ENCODE measurements at places on chromosomes 6 and 20.

GRCh38 chr6:37200085-37200484 is 30.1 kb downstream of the PIM1 start:
- no peaks in the 10 kb centered on the region for H3K4me1 ChIP-seq
- H3K27ac ChIP-seq, result no peak overlapping the region
- H3K4me3 ChIP-seq, result no peak overlapping the region
- no peaks in the 10 kb centered on the region for H3K27me3 ChIP-seq

DNA sequence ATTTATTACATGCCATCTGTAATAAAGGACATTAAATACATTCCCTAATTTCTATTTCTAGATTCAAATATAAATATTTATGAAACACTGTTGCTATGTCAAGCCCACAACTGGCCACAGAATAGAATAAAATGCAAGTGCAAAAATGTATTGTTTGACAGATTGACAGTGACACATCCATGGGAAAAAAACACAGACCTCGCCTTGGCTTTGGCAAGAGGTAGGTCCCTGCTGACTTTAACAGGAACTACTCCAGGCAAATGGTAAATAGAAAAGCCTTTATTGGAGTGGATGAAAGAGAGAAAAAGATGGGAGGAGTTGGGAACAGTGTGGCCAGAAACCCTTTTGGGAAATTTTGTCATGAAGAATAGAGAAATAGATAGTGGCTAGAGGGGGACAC is 622.9 kb downstream of the UTRN start:
- no peaks in the 10 kb centered on the region for H3K4me1 ChIP-seq
- no peak for DNase-seq
- no peaks in the 10 kb centered on the region for H3K36me3 ChIP-seq
- no peak overlapping the region for H3K4me3 ChIP-seq
- no peaks in the 10 kb centered on the region for H3K27me3 ChIP-seq
- no peak overlapping the region for H3K27ac ChIP-seq

- H3K27me3 ChIP-seq, result no peaks in the 10 kb centered on the region
- H3K4me1 ChIP-seq, result no peaks in the 10 kb centered on the region
- DNase-seq, result no peak
Observed at GRCh38 chr6:79801362-79801761, 146.0 kb downstream of the ELOVL4 start.

DNA sequence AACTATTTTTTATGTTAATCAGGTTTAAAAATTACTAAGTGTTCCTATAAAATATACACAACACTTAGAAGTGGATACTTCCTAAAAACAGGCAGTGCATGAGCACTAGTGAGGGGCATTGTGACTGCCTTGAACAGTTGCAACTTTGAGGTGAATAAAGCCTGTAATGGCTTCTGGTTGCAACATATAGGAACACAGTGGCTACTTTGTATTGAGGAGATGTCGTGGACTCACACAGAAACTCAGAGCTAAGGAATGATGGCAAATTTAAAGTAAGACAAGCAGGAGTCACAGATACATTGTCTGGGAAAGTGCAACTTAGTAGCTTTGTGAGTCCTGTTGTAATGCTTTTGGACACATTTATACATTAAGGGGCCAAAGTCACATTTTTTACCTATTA is 861 bp upstream of the HLA-A start:
- peaks cover 5% of the 10 kb centered on the region for H3K36me3 ChIP-seq
- H3K4me1 ChIP-seq, result no peaks in the 10 kb centered on the region
- DNase-seq, result no peak
- H3K27ac ChIP-seq, result no peak overlapping the region
- no peaks in the 10 kb centered on the region for H3K27me3 ChIP-seq
- H3K4me3 ChIP-seq, result no peak overlapping the region

DNA sequence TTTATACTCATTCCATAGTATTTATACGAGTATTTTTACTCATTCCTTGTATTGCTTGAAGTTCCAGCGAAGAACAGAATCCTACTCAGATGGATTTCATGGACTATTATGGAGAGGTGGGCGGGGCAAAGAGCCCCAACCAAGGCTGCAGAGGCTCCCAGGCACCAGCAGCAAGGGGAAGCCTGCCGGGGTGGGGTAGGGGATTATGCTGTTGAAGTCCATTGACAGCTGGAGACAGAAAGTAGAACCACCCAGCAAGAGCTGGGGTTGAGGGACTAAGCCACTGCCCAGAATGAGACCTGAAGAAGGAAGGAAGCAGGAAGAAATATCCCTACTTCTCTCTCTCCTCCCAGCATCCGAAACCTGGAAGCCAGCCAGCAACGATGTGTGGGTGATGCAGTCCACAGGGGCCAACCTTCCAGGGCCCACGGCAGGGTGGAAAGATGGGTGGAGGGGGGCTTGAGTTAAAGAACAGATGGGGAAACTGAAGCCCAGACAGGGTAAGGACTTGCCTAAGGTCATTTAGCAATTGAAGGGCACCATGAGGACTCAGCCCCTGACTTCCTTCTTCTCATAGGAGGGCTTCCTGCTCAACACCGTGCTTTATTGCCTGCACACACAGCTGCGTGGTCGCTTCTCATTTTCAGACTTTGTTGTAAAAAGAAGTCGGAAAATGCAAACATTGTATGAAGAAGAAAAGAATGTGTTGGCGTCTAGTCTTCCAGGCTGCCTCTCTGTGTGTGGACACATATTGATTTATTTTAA is 18.3 kb upstream of the GTSF1L start:
- no peak overlapping the region for H3K27ac ChIP-seq
- no peaks in the 10 kb centered on the region for H3K27me3 ChIP-seq
- no peak overlapping the region for H3K4me3 ChIP-seq
- H3K36me3 ChIP-seq, result no peaks in the 10 kb centered on the region
- DNase-seq, result peak; percentile 46
- H3K4me1 ChIP-seq, result peaks cover 22% of the 10 kb centered on the region

GRCh38 chr6:166911248-166911677 is 45.1 kb downstream of the RNASET2 start:
- H3K27me3 ChIP-seq, result no peaks in the 10 kb centered on the region
- DNase-seq, result no peak
- H3K36me3 ChIP-seq, result no peaks in the 10 kb centered on the region
- no peak overlapping the region for H3K4me3 ChIP-seq

DNA sequence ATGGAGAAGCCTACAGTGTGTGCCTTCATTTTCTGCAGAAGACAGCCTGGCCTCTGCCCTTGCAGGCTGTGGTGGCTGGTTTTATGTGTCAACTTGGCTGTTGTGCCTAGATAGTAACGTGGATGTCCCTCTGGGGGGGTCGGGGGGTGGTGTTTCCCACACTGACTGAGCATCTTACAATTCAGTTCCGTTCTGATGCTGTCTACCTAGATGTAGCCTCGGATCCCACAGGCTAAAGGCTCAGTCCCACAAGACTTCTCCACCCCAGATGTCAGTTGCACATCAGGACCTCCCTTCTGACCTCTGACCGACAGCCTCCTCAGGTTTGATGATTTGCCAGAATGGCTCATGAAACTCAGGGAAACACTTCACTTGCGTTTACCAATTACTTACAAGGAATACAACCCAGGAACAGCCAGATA is 4.4 kb downstream of the PYGB start:
- DNase-seq, result no peak
- no peaks in the 10 kb centered on the region for H3K36me3 ChIP-seq
- no peaks in the 10 kb centered on the region for H3K27me3 ChIP-seq
- H3K4me3 ChIP-seq, result no peak overlapping the region

GRCh38 chr6:127737009-127737486 is 160.1 kb downstream of the C6orf58 start:
- H3K4me3 ChIP-seq, result no peak overlapping the region
- H3K27me3 ChIP-seq, result no peaks in the 10 kb centered on the region
- peak; percentile 68 for DNase-seq
- no peaks in the 10 kb centered on the region for H3K4me1 ChIP-seq

DNA sequence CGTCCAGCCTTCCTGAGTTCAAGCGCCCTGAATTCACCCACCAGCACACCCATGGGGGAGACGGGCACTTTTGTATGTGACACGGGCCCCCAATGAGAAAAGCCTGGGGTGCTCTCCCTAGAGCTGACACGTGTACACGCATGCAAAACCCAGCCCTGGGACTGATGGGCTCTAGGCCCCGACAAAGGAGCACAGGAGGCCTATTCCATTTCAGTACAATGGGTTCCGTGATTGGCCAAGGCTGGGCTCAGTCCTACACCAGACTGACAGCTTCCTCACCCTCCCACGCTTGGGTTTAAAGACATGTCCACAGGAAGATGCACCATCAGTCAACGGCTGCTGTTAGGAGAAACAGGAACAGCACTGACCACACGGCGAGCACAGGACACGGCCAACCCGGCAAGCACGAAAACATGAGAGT is 8.8 kb downstream of the ZBTB46 start:
- no peak for DNase-seq
- H3K36me3 ChIP-seq, result no peaks in the 10 kb centered on the region
- H3K4me1 ChIP-seq, result no peaks in the 10 kb centered on the region
- H3K27ac ChIP-seq, result no peak overlapping the region
- no peaks in the 10 kb centered on the region for H3K27me3 ChIP-seq
- no peak overlapping the region for H3K4me3 ChIP-seq

DNA sequence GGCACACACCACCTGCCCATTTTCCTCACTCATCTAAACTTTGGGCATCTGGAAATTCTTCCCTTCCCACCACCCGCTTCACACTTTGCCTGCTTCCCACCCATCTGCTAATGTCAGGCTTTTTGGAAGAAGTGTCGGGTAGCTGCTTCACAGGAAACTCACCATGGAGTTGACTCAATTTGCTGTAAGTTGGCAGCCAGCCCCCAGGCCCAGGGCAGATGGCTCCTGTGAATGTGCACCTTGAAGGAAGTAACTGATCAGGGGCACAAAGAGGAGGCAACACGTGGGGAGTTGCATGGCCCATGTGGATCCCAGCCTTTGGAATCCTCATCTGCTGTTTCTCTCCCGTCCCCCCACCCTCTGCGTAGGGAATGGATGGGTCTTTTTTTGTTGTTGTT is 87.3 kb downstream of the PPP1R14C start:
- H3K36me3 ChIP-seq, result no peaks in the 10 kb centered on the region
- peak; percentile 26 for DNase-seq
- H3K27ac ChIP-seq, result no peak overlapping the region
- peaks cover 2% of the 10 kb centered on the region for H3K4me1 ChIP-seq
- H3K4me3 ChIP-seq, result no peak overlapping the region

DNA sequence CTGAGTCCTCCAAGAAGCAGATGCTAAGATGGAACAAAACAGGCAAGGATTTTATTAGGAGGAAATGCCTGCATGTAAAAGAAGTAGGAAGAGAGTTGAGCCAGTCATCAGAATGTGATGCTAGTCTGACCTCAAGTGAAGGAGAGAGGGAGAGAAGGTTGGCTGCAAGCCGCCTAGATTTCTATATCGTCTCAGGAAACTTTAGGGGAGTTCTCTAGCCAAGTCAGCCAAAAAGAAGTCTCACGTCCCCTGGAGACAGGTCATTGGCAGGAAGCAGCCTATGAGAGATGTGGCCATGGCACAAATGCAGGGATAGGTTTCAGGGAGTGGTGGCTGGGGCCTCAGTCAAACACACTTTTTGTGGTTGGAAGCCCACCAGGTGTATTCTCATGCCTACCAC is 378.0 kb downstream of the CD109 start:
- H3K4me3 ChIP-seq, result no peak overlapping the region
- no peak overlapping the region for H3K27ac ChIP-seq

- no peaks in the 10 kb centered on the region for H3K27me3 ChIP-seq
- H3K4me3 ChIP-seq, result no peak overlapping the region
- H3K36me3 ChIP-seq, result no peaks in the 10 kb centered on the region
- H3K27ac ChIP-seq, result no peak overlapping the region
Observed at GRCh38 chr20:1810926-1811620, 84.1 kb upstream of the SIRPA start.

DNA sequence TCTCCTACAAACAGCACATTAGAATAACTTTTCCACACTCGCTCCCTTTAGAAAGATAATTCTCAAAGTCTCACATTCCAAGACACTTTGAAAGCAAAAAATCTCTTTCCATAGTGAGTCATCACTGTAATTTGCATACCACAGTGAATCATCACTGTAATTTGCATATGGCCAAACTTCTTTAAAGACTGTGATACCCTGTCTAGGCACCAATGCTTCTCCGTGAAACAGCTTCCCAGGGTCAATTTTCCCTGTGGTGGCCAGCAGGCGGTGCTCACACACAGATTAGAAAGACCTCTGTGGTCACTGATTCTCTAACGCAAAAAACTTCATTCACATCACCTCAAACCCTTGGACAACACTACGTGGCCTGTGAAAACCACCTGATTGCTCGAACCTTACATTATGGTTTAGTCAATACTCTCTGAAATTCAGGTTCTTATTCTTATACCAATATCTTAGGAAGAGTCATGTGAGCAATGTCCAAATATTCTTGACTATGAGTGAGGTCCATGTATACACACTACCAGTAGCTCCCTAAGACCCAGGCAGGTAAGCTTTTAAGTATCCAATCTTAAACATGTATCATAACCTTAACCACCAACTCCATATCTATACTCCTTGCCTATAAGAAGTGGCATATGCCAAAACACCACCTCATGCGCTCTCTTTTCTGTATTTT is 78.5 kb upstream of the PHACTR1 start:
- no peaks in the 10 kb centered on the region for H3K27me3 ChIP-seq
- H3K36me3 ChIP-seq, result no peaks in the 10 kb centered on the region
- no peak overlapping the region for H3K4me3 ChIP-seq

DNA sequence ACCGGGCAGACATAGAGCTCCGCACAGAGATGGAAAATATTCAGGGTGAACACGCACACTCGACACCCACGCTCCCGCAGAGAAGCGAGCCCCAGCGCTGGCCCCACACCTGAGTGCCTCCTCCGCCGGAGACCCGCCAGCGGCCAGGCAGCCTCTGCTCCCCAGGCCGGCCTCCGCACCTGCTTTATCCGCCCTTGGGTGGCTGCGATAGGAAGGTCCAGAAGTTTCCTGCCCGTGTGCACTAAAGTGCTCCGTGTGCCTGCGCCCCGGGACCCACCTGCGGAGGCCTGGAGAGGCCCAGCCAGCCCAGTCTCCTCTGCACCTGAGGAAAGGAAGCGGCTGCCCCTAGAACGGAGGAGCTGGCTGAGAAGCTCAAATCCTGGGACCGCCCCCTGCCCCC is 10.8 kb upstream of the FOXC1 start:
- DNase-seq, result no peak
- H3K4me1 ChIP-seq, result peaks cover 9% of the 10 kb centered on the region
- no peak overlapping the region for H3K27ac ChIP-seq
- no peak overlapping the region for H3K4me3 ChIP-seq
- no peaks in the 10 kb centered on the region for H3K36me3 ChIP-seq

- no peaks in the 10 kb centered on the region for H3K27me3 ChIP-seq
- H3K36me3 ChIP-seq, result no peaks in the 10 kb centered on the region
- H3K4me3 ChIP-seq, result no peak overlapping the region
- H3K4me1 ChIP-seq, result no peaks in the 10 kb centered on the region
- DNase-seq, result no peak
Observed at GRCh38 chr20:32365564-32365963, 7.4 kb downstream of the ASXL1 start.

DNA sequence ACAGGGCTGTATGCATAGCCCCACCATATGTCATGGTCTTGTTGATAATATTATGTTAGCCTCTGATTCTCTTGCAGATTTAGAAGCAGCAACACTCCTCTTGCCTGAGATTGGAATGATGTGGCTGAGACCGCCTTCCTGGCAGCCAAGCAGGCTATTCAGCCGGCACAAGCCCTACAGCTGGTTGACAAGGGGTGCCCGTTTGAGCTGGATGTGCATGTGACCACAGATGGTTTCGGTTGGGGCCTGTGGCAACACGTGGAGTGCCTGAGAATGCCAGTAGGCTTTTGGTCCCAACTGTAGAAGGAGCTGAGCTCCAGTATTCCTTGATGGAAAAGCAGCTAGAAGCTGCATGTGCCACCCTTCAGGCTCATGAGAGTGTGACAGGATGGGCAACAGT is 303.6 kb upstream of the POU3F2 start:
- H3K27me3 ChIP-seq, result no peaks in the 10 kb centered on the region
- no peaks in the 10 kb centered on the region for H3K4me1 ChIP-seq
- no peak for DNase-seq
- H3K27ac ChIP-seq, result no peak overlapping the region
